Left kidney (tissue), 8 donors: ENCODE measurements at places on chromosomes 12 and 14.

DNA sequence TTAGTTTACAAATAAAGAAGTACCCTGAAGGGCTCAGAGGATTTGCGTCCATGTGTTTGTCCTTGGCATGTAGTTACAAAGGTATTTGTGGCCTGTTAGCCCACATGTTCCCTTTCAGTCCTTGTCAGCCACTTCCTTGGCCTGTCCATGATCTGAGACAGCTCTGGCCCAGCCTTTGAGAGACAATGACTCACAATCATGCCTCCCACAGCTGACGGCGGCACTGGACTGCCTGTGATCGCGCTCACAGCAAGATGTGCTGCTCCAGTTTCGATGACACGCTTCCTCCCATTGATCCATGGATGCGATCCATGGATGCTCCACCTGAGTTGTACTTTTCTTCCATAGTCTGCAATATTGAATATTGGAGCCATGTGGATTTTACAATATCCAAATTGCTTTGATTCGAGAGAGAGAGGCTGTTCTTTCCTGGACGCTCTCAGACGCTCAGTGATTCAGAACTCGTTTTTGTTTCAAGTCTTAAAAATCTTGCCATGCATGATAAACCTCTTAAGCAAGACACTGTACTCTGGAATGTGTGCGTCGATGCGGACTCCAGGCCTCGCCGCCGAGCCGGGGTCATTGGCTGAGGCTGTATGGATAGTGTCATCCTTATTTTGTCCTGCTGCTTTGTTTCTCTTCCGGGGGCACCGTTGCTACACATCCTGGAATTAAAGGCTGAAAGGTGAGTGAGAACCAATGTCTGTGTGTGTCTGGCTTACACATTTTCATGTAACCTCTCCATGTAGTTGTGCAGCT is 220.1 kb downstream of the GLT1D1 start:
- no peak for DNase-seq

DNA sequence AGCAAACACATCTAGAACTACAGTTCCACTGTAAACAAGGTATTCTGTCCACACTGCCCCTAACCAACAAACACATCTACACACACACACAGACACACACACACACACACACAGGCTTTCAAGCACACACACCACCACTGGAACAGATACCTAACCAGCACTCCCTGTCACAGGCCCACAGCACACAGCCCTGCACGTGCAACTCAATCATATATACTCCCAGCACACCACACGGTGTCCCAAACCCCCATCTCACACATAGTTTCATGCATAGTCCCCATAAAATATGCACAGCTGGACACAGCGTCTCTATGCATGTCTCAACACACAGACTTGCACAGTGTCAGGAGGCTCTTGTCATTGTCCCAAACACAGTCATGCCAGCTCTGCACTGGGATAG is 27.6 kb downstream of the KRT8 start:
- no peak for DNase-seq

DNA sequence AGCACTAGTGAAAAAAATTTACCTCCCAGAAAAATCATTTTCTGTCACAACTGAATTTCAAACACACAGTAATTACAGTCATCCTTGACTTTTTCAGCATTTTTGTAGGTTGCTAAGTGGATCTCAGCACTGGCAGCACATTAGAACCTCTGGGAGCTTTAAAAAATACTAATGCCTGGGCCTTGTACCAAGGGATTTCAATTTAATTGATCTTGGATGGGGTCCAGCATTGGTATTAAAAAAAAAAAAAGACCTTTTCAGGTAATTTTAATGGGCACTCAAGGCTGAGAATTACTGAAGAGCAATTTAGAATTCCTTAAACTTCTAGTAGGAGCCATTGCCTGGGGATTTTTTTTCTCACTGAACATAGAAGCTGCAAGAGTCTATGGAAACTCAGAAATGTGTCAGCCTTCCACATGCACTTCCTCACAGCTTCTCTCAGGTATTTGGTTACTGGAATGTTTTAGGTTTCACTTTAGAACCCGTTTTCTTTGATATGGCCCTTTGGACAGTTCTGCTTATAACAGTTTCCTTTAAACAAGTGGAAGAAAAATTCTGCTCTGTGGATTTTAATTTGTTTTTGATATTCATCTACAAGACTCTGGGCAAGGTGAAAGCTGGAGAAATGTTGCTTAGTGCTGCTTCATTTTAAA is 88.5 kb upstream of the DACT1 start:
- DNase-seq, result no peak

GRCh38 chr12:6555018-6555691 is 687 bp downstream of the IFFO1 start:
- no peak for DNase-seq

GRCh38 chr12:131097202-131098177 is 143.8 kb downstream of the ADGRD1 start:
- DNase-seq, result no peak

DNA sequence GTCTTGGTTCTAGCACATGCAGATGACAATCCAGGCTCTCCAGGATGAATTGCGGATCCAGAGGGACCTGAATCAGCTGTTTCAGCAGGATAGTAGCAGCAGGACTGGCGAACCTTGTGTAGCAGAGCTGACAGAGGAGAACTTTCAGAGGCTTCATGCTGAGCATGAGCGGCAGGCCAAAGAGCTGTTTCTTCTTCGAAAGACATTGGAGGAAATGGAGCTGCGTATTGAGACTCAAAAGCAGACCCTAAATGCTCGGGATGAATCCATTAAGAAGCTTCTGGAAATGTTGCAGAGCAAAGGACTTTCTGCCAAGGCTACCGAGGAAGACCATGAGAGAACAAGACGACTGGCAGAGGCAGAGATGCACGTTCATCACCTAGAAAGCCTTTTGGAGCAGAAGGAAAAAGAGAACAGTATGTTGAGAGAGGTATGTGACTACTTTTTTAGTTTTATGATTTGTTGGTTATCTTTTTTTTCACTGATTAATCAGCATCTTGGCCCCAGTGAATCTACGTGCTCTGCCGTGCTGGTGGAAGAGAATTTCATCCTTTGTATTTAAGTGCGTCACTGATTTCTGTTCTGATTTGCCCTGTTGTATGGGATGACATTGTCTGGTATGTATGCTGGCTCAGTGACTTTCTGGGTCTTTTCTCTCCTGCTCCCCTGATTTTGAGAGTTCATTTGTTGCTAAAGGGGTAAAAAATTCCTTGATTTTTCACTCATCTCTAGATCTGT is 92.3 kb downstream of the ERC1 start:
- DNase-seq, result no peak

DNA sequence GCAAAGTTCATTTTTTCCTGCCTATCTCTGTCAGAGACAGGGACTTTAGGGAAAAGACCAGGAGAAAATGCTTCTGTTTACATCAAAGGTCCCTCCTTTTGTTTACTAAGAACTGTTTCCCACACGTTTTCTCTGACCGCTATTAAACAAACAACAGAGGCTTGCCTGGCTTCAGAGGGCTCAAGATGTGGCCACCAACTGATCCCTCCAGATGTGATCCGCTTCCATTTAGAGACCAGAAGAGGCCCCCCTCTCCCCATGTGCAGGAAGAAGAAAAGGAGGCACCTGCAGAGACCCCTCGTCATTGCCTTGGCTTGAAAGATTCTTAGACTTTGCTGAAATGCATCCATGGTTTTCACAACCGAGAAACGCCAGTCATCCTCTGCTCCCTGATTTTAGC is 217.9 kb upstream of the PWP1 start:
- no peak for DNase-seq

- peak; percentile 74 for DNase-seq
These were observed 114.0 kb downstream of the PLXNC1 start for GRCh38 chr12:94262228-94263010.

GRCh38 chr14:53569446-53569845 is 387.2 kb downstream of the BMP4 start:
- no peak for DNase-seq

GRCh38 chr14:74502236-74503019 is 8.9 kb downstream of the ISCA2 start:
- peak; percentile 52 for DNase-seq

DNA sequence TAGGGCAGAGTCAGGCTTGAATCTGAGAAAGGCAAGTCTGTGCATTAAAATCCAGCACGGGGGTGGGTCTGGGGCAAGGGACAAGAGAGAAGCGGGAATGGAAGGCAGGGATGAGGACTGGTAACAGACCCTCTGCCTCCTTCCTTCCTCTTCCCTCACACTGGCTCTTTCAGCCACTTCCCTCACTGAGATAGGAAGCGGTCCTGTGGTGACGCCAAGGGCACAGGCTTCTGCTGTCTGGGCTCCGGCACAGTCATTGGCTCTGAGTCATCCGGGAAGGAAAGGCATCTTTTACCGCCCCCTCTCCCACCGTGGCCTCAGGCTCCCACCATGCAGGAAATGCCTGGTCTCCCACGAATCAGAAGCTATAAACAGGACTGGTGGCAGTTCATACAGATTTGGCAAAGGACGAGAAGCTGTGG is 70.2 kb downstream of the ETV6 start:
- DNase-seq, result no peak

GRCh38 chr12:7637615-7638014 is 28.1 kb downstream of the APOBEC1 start:
- DNase-seq, result no peak

DNA sequence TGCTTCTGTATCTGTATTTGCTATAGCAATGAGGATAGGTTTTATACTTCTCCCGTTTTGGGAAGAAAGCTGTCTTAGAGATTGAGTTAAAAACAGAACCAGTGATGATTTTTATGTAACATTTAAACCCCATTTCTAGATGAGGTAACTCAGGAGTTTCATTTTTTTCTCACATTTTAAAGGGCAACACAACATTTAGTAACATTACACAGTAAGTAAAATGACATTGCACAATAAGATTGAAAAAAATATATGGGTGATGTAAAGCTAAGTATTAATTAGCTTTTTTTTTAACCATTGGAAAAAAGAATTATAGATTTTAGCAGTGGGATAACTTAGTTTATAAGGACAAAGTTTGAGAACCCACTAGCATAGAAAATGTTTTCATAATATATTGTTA is 25.2 kb upstream of the SCFD1 start:
- DNase-seq, result no peak

DNA sequence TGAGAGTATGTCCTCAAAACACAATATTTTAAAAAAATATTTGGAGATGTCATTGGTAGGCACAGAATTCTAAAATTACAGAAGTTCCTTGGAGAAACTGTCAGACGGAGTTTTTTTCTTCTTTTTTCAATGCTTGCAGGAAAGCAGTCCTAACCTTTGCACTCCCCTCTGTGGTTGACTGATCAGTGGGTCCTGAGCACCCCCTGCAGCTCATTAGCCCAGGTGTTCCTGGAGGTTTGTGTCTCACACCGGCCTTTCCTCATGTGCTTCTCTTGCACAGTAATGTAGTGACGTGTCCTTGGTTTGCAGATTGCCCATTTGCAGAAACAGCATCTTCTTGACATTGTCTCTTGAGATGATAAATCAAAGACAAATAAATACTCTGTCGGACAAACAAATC is 513.0 kb downstream of the TMEM121 start:
- no peak for DNase-seq

DNA sequence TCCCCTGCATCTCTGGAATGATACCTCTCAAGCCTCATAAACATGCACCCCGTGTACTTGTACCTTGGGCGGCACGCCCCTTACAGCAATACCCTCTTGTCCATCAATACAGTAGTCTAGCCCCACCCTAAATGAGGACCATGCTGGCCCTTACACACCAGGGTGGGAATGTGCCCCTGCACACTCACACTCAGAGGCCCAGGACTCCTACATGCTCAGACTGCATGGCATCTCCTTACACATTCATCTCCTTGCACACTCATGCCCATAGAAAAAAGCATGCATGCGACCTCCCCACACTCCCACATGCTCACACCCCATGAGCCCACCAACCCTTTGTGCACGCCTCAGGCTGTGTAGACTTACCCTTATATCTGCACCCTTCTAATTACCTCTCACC is 22.0 kb downstream of the ITGA7 start:
- no peak for DNase-seq

DNA sequence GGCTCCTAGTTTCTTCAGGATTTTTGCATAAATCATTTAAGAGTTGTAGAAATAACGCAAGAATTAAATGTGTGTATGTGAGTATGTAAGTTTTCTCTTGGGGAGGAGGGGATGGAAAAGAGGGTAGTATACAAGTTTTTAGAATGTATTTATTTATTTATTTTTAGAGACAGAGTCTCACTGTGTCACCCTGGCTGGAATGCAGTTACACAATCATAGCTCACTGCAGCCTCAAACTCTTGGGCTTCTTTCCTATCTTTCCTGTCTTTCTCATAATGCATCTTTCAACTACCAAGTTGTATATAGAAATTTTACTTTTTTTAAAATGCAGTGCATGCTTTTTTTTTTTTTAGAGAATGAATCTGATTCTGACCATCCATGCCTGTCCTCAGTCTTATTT is 269.0 kb upstream of the GARIN2 start:
- DNase-seq, result no peak

- DNase-seq, result no peak
These were observed 34.4 kb downstream of the PPP1R36 start for GRCh38 chr14:64584190-64584589.

GRCh38 chr14:68043752-68044151 is 224.2 kb downstream of the RAD51B start:
- DNase-seq, result no peak

- no peak for DNase-seq
These were observed 117.1 kb downstream of the NTF3 start for GRCh38 chr12:5549011-5549410.

GRCh38 chr14:68987653-68988036 is 8.5 kb upstream of the ACTN1 start:
- DNase-seq, result no peak

DNA sequence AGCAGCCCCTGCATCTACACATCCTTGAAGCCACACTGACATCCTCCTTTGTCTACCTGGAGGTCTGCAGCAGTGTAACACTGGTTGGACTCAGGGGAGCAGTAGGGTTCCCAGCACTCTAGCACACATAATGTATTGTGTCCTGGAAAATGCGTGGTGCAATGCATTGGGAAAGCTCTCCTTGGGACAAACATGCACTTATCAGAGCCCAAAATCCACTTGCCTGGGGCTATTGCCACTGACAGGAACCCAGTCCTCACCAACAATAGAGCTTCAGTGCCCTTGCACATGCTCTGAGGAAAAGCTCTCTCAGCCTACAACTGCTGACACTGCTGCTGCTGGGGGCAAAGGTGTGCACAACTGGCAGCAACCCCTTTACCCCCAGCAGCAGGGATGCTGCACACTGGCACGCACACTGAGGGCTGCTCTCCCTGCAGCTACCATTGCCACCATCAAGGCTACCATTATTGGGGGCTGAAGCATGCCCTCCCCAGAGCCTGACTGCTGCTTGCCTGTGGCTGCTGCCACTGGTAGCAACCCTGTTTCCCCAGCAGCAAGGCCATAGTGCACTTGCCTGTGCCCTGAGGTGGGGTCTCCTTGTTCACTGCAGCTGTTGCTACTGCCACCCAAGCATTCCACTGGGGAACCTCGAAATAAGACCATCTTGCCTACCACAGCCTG is 221.9 kb downstream of the SLC38A4 start:
- DNase-seq, result no peak

DNA sequence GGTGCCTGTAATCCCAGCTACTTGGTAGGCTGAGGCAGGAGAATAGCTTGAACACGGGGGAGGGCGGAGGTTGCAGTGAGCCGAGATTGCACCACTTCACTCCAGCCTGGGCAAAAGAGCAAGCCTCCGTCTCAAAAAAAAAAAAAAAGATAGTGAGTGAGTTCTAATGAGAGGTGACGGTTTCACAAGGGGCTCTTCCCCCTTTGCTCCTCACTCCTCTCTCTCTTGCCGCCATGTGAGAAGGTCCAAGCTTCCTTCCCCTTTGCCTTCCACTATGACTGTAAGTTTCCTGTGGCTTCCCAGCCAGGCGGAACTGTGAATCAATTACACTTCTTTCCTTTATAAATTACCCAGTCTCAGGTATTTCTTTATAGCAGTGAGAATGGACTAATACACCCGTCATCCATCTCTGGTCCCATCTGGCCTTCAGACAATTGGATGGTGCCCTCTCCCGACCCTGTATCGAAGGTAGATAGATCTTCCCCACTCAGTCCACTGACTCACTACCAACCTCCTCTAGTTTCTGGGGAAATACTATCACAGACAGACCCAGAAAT is 27.0 kb upstream of the RCOR1 start:
- DNase-seq, result no peak
